ENCODE measurements at places on chromosomes 11 and 22. TPM values are rescaled to one million over a fixed set of nuclear protein-coding genes. Genes with fewer than 3 reads are reported as not detected.

DNA sequence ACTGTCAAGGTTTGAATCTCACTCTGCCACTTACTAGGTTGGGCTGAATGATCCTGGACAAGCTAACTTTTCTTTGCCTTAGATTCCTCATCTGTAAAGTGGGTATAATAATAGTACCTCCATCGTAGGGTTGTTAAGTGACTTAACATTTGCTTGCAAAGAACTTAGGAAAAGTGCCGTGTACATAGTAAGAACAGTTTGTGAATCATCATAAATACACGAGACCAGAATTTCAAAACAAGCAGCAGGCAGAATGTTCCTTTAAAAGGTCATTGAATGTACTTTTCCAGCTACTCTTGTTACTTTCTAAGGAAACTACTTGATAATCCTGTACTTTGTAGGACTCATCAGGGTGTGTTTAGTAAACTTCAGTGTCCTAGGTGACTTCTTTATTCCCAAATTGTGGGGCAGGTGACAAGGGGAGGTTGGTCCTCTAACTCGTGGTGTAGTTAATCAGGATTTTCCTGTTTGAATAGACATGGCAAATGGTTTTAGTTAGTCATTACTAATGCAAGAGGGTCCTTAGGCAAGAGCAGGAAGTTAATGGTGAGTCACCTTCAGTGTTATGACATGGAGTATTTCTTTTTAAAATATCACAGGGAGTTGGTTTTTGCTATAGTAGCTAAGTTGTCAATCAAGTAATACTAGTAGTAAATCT, 67.9 kb downstream of the YAP1 start:
- DNase-seq = no peak

- DNase-seq = no peak
Measured at GRCh38 chr11:26618441-26618840, 46.4 kb upstream of the MUC15 start.

GRCh38 chr11:10906521-10906920, 48.7 kb upstream of the ZBED5 start:
- DNase-seq = no peak

DNA sequence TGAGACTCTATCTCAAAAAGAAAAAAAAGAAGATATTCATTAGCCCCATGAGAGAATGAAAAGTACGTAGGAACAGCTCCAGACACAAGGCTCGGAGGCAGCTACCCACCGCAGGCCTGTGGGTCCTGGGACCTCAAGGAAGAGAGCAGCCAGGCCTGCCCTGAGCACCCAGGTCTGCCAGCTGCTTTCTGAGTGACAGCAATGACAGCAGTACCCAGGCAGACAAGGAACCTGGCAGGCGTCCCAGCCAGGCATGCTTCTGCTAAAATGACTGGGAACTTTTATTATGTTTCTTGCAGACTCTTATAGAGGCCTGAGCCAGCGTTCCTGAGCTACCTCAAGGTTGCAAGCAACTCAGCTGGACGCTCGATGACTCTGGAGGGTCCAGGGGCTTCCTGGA, 31.6 kb downstream of the CPT1A start:
- no peak for DNase-seq

- DNase-seq = no peak
Measured at GRCh38 chr11:44566952-44567875, 1.8 kb downstream of the CD82 start.

Gene MTNR1B
- not detected for polyA plus RNA-seq
